IPS DF 6.9 (cell line): ENCODE measurements at places on chromosomes 2 and 18.
A peak's percentile ranks its signal among the peaks of the same experiment; 100 is the strongest.

GRCh38 chr2:20640411-20641122 is 10.3 kb downstream of the HS1BP3 start:
- no peak for DNase-seq

GRCh38 chr2:15722980-15723379 is 131.3 kb downstream of the DDX1 start:
- no peak for DNase-seq

- DNase-seq: no peak
These were observed 140.6 kb downstream of the PID1 start for GRCh38 chr2:229130522-229130921.

DNA sequence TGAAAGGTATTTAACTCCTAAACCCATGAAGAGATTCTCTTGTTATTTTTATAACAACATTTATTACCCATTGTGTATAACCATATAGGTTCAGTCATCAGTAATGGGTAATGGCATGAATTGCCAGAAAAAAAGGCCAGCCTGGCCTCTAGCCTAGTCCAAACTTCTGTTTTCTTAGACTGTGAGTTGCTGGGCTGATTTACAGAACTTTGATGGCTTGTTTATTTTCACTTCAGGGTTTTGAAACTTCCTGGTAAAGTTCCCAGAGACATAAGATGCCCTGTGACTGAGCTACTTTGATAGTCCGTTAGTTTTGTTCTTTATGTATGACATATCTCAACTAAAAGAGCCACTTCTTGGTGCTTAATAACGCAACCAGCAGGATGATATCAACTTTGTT is 164.8 kb downstream of the METTL4 start:
- no peak for DNase-seq

GRCh38 chr2:120464448-120464931 is 118.6 kb downstream of the INHBB start:
- DNase-seq: no peak

DNA sequence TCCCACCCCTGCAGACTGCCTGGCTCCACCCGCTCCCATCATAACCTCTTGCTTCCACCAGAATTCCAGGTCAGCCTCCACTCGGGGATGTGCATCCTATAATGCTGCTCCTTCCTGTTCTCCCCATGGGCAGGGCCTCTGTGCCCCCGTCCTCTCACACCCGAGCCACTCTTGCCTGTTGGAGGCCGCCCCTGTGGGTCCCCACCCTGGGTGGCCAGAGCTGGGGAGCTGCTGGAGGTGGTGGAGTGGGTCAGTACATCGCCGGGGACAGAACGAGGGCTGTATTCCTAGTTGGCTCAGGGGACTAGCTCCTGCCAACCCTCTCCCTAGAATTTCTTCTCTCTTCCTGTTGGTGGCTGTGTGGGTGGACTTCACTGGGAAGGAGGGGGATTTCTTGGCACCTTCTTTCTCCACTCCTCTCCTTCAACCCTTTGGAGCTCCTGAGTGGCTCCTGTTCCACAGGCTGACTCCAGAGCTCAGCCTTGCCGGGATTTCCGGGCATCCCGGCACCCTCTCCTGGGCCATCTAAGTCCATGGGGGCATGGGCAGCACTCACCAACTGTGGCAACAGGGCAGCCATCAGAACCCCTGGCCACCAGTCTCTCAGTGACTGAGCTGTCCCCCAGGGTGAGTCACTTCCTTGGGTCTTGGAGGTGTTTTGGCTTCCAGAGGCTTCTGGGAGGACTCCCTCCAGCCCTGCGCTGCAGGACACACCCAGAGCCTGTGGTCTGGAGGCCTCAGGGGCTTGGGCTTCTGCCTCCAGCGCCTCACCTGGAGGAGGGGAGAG is 88.2 kb upstream of the MCFD2 start:
- DNase-seq: no peak

- DNase-seq: peak; percentile 50
These were observed 273.5 kb downstream of the CDH20 start for GRCh38 chr18:61606759-61607158.

- no peak for DNase-seq
These were observed 129.0 kb downstream of the ERBB4 start for GRCh38 chr2:212409560-212409959.

GRCh38 chr2:179966778-179967394 is 40.2 kb downstream of the CWC22 start:
- DNase-seq: no peak

DNA sequence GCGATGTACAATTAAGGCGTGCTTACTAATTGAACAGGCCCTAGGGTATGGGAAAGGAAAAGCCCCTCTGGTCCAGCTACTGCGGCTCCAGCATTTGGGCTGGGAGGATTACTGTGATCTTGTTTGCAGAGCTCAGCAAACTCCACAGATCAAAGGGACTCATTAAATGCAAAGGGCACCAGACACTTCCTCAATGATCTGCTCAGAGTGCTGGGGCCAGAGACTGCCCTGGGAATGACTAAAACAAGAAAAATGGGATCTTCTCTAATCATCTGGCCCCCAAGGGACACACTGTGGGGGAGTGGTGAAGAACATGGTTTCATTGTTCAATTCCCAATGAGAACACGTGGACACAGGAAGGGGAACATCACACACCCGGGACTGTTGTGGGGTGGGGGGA is 85.0 kb downstream of the MARCHF4 start:
- no peak for DNase-seq

- no peak for DNase-seq
These were observed 5.6 kb downstream of the SLC66A3 start for GRCh38 chr2:11160731-11161455.

DNA sequence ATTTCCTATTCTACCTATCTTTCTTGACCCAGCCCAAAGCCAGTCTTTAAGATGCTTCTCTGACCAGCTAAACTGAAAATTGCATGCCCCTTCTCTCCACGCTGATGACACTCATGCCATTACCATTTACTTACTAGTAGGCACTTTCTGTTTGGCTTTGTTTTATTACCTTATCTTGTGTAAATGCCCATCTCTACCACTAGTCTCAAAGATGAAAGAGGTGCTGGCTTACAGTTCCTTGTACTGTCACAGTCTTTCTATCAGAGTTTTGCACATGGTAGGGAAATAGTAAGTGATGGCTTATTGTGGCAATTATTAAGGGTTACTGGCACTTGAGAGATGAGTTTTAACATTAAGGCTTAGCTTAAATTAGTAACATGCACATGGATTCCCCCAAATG is 352.1 kb downstream of the RBM43 start:
- no peak for DNase-seq

DNA sequence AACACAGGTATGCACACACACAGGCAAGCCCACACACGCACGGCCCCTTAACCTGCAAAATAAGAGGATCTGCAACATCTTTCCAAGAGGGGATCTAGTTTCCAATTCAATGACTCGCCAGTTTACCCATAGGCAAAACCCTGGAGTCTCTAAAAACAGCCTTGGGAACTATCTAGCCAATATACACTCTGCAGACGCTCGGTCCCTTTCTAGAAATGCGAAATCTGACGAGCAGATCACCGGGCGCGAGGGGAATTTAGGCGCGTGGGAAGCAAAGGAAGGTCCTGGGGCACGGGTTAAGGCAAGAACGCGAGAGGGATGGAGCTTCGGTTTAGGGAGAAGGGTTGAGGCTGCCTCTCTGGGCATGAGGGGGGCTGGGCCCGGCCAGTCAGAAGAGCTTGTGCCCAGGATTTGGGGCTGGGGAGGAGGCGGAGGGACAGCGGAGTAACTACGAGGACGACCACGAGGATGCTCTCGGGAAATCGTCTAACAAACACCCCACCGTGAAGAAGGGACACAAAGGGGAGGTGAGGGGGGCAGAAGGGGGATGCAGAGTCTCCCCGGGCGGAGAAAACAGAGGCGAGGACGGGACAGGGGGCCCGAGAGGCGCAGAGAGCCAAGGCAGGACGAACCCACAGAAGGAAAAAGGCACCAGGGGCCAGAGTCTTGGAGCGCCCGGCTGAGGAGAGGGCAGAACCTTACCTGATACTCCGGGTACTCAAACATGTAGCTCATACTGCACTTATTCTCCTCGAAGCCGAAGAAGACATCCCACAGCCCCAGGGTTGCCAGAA is 542 bp downstream of the PGAP1 start:
- no peak for DNase-seq
